ENCODE measurements at places on chromosomes 2 and 18. TPM values are rescaled to one million over a fixed set of nuclear protein-coding genes. Genes with fewer than 3 reads are reported as not detected.
A peak's percentile ranks its signal among the peaks of the same experiment; 100 is the strongest.

The HNMT gene
- total RNA-seq = 51.9 TPM

The TSPYL6 gene
- not detected for total RNA-seq

The RELCH gene
- total RNA-seq = 117 TPM

The HRH4 gene
- total RNA-seq = not detected

The INPP1 gene
- total RNA-seq = 21.3 TPM

The CAPN14 gene
- 0.16 TPM for total RNA-seq

The IL36A gene
- total RNA-seq = not detected

The GYPC gene
- 28.9 TPM for total RNA-seq

The TGFBRAP1 gene
- 18.7 TPM for total RNA-seq

The HOXD9 gene
- 11.9 TPM for total RNA-seq

The HAAO gene
- total RNA-seq = 1.9 TPM

The KLHL30 gene
- total RNA-seq = not detected

The CDCA7 gene
- total RNA-seq = 44.4 TPM

The LYG1 gene
- not detected for total RNA-seq

- H3K4me1 ChIP-seq = no peaks in the 10 kb centered on the region
- no peak overlapping the region for H3K4me3 ChIP-seq
- no peak for DNase-seq
- no peaks in the 10 kb centered on the region for H3K27me3 ChIP-seq
- H3K36me3 ChIP-seq = no peaks in the 10 kb centered on the region
- H3K27ac ChIP-seq = no peak overlapping the region
Observed at GRCh38 chr2:56476509-56477071, 292.8 kb downstream of the CCDC85A start.

GRCh38 chr2:13106302-13106701 is 389.6 kb downstream of the TRIB2 start:
- no peak overlapping the region for H3K4me3 ChIP-seq
- no peak for DNase-seq
- H3K27ac ChIP-seq = no peak overlapping the region
- H3K36me3 ChIP-seq = no peaks in the 10 kb centered on the region
- no peaks in the 10 kb centered on the region for H3K4me1 ChIP-seq

- no peak overlapping the region for H3K27ac ChIP-seq
- no peak overlapping the region for H3K4me3 ChIP-seq
- H3K4me1 ChIP-seq = no peaks in the 10 kb centered on the region
- no peak for DNase-seq
- no peaks in the 10 kb centered on the region for H3K36me3 ChIP-seq
Observed at GRCh38 chr18:58535340-58536201, 93.3 kb downstream of the ALPK2 start.

GRCh38 chr18:27202741-27203140 is 17.6 kb upstream of the CHST9 start:
- no peaks in the 10 kb centered on the region for H3K27me3 ChIP-seq
- H3K27ac ChIP-seq = no peak overlapping the region
- H3K36me3 ChIP-seq = no peaks in the 10 kb centered on the region
- H3K4me3 ChIP-seq = no peak overlapping the region
- H3K4me1 ChIP-seq = no peaks in the 10 kb centered on the region

GRCh38 chr2:236935083-236935482 is 150.6 kb upstream of the COPS8 start:
- DNase-seq = no peak
- no peaks in the 10 kb centered on the region for H3K27me3 ChIP-seq
- no peak overlapping the region for H3K27ac ChIP-seq
- no peaks in the 10 kb centered on the region for H3K36me3 ChIP-seq
- no peak overlapping the region for H3K4me3 ChIP-seq

DNA sequence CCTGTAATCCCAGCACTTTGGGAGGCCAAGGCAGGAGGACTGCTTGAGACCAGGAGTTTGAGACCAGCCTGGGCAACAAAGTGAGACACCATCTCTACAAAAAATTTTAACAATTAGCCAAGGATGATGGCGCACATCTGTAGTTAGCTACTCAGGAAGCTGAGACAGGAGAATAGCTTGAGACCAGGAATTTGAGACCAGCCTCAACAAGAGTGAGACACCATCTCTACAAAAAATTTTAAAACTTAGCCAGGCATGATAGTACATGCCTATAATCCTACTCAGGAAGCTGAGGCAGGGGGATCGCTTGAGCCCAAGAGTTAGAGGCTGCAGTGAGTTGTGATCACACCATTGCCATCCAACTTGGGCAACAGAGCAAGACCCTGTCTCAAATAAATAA is 7.0 kb downstream of the MEMO1 start:
- peaks cover 25% of the 10 kb centered on the region for H3K4me1 ChIP-seq
- H3K4me3 ChIP-seq = no peak overlapping the region
- H3K27me3 ChIP-seq = no peaks in the 10 kb centered on the region
- H3K36me3 ChIP-seq = no peaks in the 10 kb centered on the region
- no peak for DNase-seq

- H3K4me1 ChIP-seq = no peaks in the 10 kb centered on the region
- DNase-seq = peak; percentile 34
Observed at GRCh38 chr2:23397478-23397877, 12.5 kb downstream of the KLHL29 start.

- H3K27ac ChIP-seq = no peak overlapping the region
- H3K4me1 ChIP-seq = peaks cover 13% of the 10 kb centered on the region
- no peaks in the 10 kb centered on the region for H3K36me3 ChIP-seq
- no peak for DNase-seq
- no peak overlapping the region for H3K4me3 ChIP-seq
Observed at GRCh38 chr2:222802514-222803196, 58.2 kb upstream of the ACSL3 start.

DNA sequence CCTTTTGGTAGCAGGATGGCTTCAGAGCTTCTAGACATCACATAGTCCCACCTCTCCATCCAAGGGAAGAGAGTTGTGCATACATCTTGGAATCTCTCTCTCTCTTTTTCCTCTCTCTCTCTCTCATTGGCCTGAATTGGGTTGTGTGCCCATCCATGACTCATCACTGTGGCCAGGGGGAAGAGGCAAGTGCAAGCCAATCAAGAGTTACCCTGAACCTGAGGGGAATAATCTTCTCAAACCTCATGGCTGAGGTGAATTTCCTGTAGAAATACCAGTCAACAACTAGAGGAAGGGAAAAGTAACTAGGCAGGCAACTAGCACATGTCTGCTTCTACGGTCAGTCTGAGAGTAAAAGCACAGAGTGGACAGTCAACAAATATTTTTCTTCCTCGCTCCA is 7.3 kb upstream of the CHN1 start:
- no peaks in the 10 kb centered on the region for H3K36me3 ChIP-seq
- no peak for DNase-seq
- H3K27me3 ChIP-seq = peaks cover 6% of the 10 kb centered on the region
- no peak overlapping the region for H3K27ac ChIP-seq

DNA sequence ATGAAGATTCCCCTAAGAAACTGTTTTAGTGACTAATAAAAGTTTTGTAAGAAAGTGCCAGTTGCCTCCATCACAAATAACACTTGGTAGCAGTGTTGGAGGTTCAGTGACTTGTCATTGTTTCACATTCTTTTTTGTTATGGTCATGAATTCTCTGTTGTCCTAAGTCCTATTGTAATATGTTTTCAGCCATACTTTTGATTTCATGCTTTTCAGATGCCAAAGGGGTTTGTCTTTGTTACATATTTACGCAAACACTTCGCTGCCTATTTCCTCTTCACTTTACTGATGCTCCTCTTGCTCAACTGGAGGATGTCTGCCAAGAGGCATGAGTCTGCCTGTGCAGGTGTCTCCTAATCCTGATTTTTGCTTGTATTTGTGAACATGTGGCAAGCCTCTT is 66.6 kb downstream of the PHLPP1 start:
- H3K4me1 ChIP-seq = peaks cover 33% of the 10 kb centered on the region
- no peaks in the 10 kb centered on the region for H3K27me3 ChIP-seq
- H3K4me3 ChIP-seq = no peak overlapping the region
- H3K36me3 ChIP-seq = no peaks in the 10 kb centered on the region
- DNase-seq = no peak

DNA sequence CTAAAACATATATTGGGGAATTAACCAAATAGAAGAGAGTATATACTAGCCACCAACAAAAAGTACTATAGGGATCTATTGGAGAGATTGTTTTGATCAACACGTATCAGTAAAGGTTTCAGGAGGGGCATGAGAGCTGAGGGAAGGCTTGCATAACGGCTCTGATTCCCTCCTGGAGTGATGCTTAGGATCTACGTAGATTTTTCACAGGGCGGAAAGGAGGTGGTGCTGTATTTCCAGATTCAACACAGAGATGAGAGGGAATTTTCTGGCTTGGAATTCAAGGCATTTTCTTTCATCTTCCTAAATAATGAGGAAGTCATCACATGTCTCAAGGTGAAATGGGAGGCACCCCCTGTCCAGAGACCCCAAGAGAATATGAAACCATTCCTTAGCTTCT is 443.8 kb downstream of the CMPK2 start:
- H3K4me3 ChIP-seq = no peak overlapping the region
- no peaks in the 10 kb centered on the region for H3K27me3 ChIP-seq
- H3K36me3 ChIP-seq = no peaks in the 10 kb centered on the region
- H3K4me1 ChIP-seq = no peaks in the 10 kb centered on the region

DNA sequence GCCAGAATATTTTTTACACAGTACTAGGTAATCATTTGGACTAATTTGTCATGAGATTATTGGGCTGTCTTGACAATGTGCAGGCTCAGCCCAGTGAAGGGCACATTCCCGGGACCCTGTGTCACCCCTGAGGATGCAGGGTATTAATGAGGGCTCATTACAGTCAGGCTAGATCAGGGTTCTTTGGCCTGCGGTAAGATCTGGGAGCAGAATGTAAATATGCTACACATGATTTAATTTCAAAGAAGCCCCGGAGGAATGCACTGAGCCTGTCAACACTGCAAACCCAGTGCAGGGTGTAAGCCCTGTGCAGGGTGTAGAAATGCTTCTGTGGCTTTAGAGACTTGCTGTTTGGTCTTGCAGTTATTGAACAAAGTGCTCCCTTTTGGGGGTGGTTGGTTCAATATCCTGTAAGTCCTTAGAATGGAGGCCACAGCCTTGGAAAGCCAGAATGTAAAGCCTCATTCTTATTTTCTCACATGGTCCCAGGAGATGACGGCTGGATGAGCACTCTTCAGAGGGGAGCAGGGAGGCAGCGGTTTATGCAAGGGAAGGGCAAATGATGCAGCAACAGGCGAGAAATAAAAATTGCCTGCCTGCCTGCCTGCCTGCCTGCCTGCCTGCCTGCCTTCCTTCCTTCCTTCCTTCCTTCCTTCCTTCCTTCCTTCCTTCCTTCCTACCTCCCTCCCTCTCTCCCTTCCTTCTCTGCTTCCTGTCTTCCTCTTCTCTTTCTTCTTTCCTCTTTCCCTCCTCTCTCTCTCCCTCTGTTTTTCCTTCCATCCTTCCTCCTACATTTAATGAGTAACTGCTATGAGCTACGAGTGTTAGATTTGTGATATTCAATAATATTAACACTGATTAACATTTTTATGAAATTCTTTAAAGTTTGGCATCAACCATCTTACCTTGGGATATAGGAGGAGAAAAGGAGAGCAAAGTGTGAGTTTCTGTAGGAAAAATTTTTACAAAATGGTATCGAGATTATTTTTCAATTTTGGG is 148.8 kb downstream of the VAPA start:
- peaks cover 4% of the 10 kb centered on the region for H3K4me1 ChIP-seq
- H3K36me3 ChIP-seq = no peaks in the 10 kb centered on the region
- H3K27ac ChIP-seq = peak overlapping the region; percentile 2
- no peak overlapping the region for H3K4me3 ChIP-seq
- no peaks in the 10 kb centered on the region for H3K27me3 ChIP-seq
- no peak for DNase-seq

- no peak overlapping the region for H3K4me3 ChIP-seq
- no peak for DNase-seq
- H3K36me3 ChIP-seq = no peaks in the 10 kb centered on the region
Observed at GRCh38 chr2:101844055-101844635, 146.6 kb downstream of the MAP4K4 start.

DNA sequence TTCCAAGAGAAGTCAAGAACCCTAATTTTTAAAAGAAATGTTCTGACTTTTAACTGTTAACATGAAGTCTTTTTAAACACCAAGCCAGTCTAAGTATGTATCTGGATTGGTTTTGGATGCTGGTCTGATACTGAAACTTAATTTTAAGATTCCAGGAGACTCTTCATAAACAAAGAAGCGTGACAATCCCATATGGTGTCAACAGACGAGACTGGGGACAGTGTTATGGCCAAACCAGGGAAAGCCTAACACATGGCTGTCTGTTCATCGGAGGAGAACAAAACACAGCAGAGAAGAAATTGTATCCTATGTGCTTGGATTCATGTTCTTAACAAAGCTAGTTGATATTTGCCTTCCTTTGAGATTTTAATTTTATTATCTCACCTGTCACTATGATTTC is 80.5 kb upstream of the UPP2 start:
- H3K4me3 ChIP-seq = no peak overlapping the region
- H3K36me3 ChIP-seq = no peaks in the 10 kb centered on the region
- H3K27ac ChIP-seq = no peak overlapping the region
- no peak for DNase-seq

- H3K27me3 ChIP-seq = no peaks in the 10 kb centered on the region
- no peaks in the 10 kb centered on the region for H3K36me3 ChIP-seq
- H3K27ac ChIP-seq = no peak overlapping the region
Observed at GRCh38 chr18:23553887-23554286, 32.4 kb downstream of the NPC1 start.

- peaks cover 6% of the 10 kb centered on the region for H3K4me1 ChIP-seq
- no peak overlapping the region for H3K4me3 ChIP-seq
- H3K27me3 ChIP-seq = no peaks in the 10 kb centered on the region
- H3K36me3 ChIP-seq = no peaks in the 10 kb centered on the region
- DNase-seq = no peak
- H3K27ac ChIP-seq = no peak overlapping the region
Observed at GRCh38 chr2:60354713-60355112, 198.7 kb downstream of the BCL11A start.

- no peaks in the 10 kb centered on the region for H3K27me3 ChIP-seq
- H3K36me3 ChIP-seq = no peaks in the 10 kb centered on the region
- no peak for DNase-seq
- H3K4me1 ChIP-seq = no peaks in the 10 kb centered on the region
Observed at GRCh38 chr2:127193967-127194280, 26.2 kb downstream of the CYP27C1 start.

DNA sequence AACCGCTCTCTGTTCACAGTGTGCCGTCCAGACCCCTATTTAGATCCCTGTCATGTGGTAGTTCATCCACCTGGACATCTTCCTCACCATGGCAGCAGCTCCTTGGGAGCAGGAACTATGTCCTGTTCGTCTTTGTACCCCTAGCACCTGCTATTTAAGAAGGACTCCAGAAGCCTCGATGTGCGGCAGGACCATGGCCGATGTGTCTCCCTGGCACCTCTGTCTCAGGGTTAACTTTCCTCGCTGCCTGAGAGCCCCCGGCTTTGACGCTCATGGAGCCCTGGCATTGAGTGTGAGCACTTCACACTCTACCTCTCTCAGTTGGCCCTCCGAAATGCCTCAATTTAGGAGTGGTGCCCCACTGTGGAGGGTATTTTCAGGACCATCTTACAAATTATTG is 152.0 kb downstream of the FAM210A start:
- no peak for DNase-seq
- H3K4me1 ChIP-seq = peaks cover 7% of the 10 kb centered on the region
- H3K4me3 ChIP-seq = no peak overlapping the region
- H3K27me3 ChIP-seq = no peaks in the 10 kb centered on the region
- H3K27ac ChIP-seq = no peak overlapping the region
